Activated naive CD4-positive, alpha-beta T cell (primary cell): ENCODE measurements at places on chromosomes 6 and 20.

GRCh38 chr6:94177429-94177828, 758.1 kb upstream of the EPHA7 start:
- DNase-seq = no peak

DNA sequence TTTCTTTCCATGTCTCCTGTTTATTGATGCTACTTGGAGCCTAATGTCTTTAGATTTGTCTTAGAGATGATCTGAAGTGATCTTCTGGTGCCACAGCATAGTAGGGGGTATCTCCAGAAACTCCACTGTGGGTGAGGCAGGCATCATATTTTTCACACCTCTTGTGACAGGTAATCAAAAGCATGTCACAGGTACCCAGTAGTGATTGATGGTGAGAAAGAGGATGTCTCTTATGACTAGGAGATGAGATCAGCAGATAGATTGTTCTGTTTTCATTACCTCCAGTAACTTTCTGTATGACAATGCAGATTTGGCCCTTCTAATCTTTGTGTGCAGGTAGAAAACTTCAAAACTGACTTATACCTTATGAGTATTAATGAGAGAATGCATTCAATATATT, 13.5 kb downstream of the NCOA7 start:
- no peak for DNase-seq

GRCh38 chr20:49276961-49277785, 684 bp downstream of the ZNFX1 start:
- no peak for DNase-seq

- DNase-seq = no peak
Measured at GRCh38 chr6:8881663-8882062, 446.3 kb upstream of the SLC35B3 start.

DNA sequence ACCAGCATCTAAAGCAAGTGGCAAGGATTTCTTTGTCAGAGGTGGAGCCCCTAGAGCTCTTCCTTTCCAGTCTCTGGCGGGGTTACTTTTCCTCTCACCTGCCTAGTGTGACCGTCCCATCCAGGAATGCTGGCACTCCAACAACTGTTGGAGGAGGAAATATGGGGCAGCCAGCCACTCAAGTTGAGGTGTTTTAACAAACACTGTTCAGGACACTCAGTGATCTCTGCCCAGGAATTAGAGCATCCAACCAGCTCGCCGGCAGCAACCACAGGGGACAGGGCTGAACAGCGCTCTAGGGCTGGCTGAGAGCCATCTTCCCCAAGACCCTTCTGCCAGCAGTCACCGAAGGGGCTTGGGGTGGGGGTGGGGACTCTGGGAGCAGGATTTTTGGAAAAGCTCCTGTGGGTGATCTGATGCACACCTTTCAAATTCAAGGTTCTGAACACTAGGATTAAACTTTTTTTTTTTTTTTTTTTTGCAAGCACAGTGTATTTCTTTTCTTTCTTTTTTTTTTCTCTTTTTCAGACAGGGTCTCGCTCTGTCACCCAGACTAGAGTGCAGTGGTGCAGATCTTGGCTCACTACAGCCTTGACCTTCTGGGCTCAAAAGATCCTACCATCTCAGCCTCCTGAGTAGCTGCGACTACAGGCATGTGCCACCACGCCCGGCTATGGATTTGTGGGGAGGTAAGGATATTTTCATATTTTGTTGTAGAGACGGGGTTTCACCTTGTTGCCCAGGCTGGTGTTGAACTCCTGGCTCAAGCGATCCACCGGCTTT, 28.4 kb upstream of the KCNK16 start:
- no peak for DNase-seq

DNA sequence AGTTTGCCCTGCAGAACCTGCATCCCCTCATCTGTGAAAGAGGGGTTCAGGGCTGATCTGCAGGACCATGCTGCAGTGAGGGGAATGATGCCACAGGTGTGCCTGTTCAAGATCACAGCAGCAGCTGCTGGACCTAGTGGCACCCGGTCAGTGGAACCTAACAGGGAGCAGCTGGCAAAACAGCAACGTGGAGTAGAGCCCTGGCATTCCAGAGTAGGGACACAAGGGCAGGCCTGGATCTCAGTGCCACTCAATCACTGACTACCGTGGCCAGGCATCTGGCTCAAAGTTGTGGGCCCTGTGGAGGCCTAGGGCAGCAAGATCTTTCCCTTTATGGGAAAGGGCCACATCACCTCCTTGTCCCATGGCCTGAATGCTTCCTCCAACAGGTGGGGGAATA, 62.2 kb downstream of the INSM1 start:
- no peak for DNase-seq

- DNase-seq = no peak
Measured at GRCh38 chr6:157763129-157763903, 59.7 kb upstream of the SNX9 start.

- no peak for DNase-seq
Measured at GRCh38 chr20:48604426-48604825, 223.4 kb downstream of the PREX1 start.

DNA sequence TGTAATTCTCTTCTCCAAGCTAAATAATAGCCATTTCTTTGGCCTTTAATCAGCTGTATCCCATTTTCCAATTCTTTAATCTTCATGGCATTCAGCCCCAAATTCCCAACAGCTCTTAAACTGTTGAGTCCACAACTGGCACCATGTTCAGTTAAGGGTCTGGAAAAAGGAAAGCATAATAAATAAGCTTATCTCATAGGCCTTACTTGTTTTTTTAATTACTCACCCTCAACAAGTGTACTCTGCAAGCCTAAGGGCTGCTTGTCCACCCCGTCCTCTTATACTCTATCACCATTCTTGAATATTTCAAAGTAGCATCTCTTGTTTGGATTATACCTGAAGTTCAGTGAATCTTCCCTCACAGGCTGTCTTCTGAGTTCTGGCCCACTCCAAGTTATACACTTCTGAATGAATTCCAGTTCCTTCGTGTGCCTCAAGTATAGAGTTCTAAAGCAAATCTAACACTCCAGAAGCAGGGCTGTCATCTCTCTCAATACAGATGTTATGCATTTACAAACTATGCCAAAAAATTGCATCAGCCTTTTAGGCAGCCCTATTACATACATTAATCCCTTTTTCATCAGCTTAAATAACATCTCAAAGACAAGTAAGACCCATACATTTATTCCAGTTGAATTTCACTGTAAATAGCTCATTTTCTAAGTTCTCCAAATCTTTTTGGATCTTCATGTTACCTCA, 98.7 kb downstream of the COL21A1 start:
- DNase-seq = no peak

DNA sequence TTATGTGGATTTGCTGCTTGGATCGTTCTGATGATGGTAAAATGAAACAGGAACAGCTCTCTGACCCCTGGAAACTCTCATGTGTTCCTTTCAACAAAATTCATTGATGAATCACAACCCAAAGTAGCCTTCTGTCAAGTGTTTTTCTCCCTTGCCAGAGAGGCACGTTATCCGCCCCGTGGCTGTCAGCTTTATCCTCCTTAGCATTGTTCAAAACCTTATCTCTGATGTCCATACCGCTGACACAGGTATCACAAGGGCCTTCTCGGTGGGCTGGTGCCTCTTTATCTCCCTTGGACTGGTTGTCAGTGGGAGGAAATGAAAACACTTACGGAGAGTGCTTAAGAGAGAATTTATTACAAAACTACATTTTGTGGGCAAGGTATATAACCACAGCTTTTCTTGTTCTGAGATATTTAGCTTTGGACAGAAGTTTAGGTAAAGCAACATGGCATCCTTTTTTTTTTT, 84.9 kb downstream of the TIAM2 start:
- no peak for DNase-seq

DNA sequence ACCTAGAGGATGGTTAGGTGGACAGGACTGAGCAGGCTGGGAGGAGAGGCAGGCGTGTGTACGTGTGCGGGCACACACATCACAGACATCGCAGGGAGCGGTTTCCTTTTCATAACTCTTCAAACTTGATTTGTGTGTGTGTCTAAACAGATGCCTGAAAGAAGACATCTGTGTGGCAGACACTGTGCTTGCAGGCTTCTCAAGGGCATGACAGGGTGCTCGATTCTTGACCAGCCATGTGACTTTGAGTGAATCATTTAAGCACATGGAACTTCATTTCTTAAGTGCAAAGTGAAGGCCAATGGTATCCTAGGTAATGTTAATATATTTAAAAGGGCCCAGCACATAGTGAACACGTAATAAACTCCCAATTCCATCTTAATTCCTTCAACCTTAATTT, 186.5 kb downstream of the SCP2D1 start:
- no peak for DNase-seq

GRCh38 chr20:40691566-40692239, 2.7 kb upstream of the MAFB start:
- DNase-seq = no peak

DNA sequence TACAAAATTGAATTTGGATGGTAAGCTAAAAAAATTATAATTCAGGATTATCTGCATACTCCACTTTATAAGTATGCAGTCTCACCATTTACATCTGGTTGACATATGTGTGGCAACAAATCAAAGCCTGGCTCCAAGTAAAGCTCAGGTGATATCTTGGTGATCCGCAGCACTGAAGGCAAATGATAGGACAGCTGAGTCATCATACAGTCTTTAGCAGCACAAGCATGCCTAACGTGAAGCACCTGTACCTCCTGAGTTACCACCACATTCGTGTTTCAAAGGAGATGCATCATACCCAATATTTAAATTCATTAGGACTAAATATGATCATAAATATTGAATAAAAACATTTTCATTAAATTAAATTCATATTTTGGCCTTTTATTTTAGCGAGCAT, 11.8 kb upstream of the STX11 start:
- DNase-seq = no peak

DNA sequence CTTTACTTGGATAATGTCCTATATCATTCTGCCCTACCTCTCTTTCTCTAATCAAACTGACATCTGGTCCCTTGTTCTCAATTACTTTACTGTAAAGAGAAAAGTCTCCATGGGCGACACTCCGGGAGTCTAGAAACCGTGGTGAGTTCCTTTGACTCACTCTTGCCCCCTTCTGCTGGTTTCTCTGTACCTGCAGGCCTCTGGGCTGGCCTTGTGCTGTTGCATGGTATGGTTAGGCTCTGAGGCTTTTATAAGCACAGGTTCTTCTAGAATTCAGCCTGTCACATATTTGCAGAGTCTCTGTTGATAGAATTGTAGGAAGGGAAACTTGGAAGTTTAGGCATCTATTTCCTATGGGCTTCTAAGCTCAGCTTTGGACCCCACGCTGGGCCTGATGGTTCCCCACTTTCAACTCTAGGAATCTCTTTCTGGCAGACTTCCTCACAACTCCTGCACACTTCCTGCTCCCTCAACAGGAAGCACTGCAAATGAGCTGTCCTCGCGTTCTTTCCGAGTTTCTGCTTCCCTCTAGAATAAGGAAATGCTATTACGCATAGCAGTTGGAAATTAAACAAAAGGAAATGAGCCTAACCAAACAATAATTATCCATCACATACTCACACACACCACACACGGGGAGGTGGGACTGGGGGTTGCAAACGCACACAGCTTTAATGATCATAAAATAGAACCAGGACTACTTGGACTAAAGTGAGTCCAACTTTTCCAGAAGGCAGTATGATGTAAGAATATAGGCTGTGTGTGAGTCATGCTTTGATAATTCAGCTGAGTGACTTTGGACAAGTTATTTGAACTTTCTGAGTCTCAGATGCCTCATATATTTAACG, 683.3 kb downstream of the QKI start:
- DNase-seq = no peak

DNA sequence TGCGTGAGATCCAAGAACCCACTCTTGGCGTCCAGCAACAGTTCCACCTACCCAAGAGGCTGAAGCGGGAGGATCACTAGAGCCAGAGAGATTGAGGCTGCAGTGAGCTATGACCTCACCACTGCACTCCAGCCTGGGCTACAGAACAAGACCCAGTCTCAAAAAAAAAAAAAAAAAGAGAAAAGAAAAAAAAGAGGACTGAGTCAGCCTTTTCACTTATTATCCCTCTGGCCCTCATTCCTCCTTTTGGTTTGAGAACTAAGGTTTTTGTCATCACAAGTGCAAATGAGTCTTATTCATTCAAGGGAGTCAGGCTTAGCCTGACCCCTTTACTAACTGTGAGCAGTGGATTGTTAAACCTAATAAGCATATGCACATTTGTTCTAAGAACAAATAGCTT, 37.9 kb upstream of the JARID2 start:
- DNase-seq = no peak

DNA sequence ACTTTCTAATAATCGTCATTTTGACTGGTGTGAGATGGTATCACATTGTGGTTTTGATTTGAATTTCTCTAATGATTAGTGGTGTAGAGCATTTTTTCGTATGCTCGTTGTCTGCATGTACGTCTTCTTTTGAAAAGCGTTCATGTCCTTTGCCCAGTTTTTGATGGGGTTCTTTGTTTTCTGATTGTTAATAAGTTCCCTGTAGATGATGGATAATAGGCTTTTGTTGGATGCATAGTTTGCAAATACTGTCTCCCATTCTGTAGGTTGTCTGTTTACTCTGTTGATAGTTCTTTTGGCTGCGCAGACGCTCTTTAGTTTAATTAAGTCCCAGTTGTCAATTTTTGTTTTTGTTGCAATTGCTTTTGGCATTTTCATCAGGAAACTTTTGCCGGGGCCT, 32.3 kb upstream of the XRN2 start:
- DNase-seq = no peak

- DNase-seq = no peak
Measured at GRCh38 chr6:83546636-83547035, 34.3 kb downstream of the PRSS35 start.

DNA sequence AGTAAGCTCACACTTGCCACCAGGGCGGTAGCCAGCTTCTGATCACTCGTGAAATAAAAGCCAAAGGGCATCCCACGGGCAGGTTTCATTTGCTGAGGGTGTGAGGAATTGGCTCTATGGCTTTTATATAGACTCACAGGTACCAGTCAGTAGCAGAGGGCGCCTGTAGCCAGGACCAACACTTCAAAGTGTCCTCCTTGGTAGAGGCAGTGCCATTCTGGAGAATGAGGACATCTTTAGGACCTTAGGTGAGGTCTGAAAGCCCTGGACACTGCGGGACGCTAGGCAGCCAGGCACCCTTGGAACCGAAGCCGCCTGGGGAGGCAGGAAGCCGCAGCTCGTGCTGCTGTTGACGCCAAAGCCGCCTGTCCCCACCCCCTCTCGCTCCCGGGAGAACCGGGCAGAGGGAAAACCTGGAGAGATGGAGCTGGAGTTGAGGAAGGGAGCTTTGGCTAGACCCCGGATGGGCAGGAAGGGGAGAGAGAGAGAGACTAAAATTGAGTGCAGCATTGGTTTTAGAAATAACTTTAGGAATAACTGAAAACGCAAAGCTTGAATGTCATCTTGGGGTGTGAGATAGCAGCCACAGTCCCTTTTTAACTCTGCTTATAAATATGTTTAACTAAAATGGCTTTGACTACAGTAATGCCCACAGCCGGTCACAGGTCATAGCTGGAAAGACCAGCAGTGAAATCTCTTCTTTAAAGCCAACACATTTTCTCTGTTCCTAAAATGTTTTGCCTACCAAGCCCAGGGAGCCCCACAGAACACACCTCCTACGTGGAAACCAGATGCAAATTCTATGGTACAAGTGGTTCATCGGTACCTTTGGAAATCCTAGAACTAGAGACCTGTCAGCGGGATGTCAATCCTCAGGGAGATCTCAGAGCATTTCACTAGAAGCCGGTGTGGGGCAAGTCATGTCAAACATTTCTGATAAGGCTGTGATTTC, 128.5 kb upstream of the CDYL start:
- no peak for DNase-seq

GRCh38 chr6:7042056-7042653, 65.6 kb upstream of the RREB1 start:
- DNase-seq = no peak
